ENCODE measurements at places on chromosomes 16 and 17.

GRCh38 chr16:11677451-11677951 is 9.2 kb downstream of the SNN start:
- no peak for DNase-seq

DNA sequence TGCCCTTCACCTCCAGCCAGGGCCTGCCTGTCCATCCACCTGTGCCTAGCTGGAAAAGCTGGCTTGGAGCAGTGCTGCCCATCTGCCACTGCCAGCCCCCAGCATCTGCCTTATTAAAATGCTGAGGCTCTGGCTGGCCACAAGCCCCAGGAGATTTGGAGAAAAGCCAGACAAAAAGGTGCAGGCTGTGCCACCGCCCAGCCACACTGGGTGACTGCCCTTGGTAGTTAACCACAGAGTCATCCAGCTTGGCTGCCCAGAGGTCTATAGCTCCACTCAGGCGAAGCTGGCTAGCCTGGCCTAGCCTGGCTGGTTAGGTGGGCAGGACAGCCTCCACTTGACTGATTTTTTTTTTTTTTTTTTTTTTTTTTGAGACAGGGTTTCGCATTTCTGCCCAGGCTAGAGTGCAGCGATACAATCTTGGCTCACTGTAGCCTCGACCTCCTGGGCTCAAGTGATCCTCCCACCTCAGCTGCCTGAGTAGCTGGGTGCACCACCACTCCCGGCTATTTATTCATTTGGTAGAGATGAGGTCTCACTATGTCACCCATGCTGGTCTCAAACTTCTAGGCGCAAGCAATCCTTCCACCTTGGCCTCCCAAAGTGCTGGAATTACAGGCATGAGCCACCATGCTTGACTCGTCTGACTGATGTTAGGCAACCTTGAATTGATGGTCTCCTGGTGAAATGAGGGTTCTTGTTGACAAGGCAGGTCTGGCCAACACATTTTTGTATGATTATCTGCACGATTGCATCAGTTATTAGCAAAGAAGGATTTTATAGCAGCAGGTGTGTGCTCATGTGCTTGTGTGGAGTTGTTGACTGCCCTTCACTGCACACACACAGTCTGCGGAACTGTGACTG is 103.8 kb downstream of the RAB11FIP4 start:
- DNase-seq, result no peak

DNA sequence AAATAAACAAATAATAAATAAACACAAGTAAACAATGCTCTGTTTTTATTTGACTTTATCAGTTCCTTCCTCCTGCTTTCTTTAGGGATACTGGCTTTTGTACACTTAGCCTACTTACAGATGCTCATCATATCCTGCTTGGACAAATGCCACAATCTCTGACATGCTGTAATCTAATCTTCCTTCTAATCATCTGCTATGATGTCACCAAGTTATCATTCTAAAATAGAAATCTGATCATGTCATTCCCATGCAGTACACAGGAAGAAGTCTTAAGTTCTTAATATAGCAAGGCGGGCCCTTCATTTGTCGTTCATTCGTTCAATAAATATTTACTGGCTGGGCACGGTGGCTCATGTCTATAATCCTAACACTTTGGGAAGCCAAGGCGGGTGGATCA is 9.1 kb upstream of the UBB start:
- DNase-seq, result no peak

DNA sequence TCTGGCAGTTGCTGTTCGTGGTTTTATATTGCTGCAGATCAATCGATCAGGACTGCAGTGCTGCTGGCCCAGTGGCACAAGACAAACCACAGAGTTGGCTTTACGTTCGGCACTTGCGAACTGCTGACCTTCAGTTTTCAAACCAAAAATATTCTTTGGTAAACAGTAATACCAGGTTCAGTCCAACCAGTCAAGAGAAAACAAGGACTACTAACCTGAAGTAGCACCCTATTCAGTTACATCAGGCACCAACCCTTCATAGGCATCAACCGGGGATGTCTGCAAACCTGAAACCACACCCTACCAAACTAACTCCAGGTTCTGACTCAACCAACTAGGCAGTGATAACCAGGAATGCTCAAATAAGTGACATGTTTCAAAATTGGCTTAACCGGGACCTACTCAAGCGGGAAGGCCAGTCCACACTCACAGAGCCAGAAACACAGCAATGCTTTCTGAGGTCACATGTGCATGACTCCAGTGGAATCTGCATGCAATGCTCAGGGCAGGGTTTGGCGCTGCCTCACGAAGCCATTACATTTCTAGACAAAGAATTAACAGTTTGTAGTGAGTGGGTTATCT is 91.1 kb downstream of the SMG6 start:
- no peak for DNase-seq

GRCh38 chr16:55824473-55825000 is 8.4 kb downstream of the CES1 start:
- no peak for DNase-seq

DNA sequence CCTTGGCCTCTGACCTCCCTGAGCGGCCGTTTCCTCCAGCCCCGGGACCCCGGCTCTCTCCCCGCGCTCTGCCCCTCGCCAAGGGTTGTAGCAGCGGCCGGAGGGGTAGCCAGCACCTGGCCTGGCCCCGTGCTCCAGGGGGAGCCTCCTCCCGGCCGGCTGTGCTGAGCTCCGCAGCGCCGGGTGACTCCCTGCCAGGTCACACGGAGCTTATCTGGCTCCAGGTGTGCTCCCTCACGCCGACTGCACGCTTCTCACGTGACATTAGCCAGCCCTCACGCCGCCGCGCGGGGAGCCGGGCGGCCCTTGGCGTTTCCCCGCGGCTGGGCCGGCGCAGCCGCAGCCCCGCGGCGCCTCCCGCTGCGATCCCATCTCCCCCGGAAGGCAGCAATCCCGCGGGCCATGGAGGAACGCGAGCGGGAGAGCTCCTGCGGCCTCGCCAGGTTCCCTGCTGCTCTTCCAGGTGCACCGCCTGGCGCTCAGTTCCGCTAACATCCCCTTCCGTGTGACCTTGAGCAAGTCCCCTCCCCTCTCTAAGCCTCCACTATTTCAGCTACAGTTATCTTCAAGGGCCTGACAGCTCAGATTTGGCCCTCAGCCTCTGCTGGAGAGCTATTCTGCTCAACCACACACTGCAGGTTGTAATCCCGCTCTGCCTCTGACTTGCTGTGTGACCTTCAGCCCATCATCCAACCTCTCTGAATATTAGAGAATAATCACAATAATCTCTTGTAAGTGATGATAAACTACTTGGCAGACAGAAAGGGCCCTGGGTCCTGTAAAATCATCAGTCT is 3.4 kb downstream of the MYO18A start:
- peak; percentile 69 for DNase-seq

DNA sequence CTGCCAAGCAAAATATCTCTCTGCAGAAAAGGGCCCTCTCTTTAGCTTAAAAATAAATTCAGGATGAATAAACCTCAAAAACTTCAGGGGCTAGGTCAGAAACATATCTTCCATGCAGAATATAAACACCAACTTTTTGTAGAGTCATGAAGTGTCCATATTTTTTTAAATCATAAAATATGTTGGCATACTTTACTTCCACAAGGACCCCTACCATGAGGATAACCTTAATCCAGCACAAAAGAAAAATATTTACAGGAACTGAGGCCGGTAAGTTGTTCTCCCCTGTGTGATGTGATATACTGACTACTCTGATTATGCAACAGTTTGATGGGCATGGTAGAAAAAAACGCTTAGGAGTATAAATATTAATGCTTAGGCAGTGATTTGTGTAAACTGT is 264.8 kb upstream of the CDH11 start:
- no peak for DNase-seq

DNA sequence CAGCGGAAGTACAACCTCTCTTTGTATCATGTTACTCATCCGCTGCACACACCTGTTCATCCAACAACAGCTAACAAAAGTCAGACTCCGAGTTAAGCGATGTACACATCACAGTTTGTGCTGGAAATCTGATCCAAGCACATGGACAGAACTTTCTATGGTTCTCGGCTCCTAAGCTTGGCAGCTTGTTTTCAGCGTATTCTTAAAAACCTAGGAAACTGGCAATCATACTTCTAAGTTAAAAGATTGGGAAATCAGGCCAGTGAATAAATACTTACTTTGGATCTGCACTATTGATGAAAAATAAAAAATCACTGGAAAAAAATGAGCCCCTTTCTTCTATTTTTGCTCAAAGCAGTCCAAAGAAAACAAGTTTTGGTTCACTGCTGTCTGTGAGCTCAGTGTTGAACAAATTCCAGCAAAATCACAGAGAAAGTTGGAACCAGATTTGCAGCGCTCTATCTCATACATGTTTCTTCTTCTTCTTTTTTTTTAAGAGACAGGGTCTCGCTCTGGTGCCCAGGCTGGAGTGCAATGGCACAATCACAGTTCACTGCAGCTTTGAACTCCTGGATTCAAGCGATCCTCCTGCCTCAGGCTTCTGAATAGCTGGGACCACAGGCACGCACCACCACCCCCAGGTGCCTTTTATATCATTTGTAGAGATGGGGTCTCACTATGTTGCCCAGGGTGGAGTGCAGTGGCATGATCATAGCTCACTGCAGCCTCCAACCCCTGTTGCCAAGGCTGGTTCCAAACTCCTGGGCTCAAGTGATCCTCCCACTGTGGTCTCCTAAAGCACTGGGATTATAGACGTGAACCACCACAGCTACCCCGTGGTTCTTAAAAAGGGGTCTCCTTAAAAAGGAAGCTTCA is 71.6 kb upstream of the CREBBP start:
- DNase-seq, result no peak

- DNase-seq, result peak; percentile 24
Measured at GRCh38 chr16:68668266-68668665, 23.2 kb downstream of the CDH3 start.

- peak; percentile 69 for DNase-seq
Measured at GRCh38 chr17:45261577-45262515, at the start of gene SPATA32. SPATA32 (minus strand) TSS chr17:45262094; CDS start chr17:45262016, 78 bp downstream.

DNA sequence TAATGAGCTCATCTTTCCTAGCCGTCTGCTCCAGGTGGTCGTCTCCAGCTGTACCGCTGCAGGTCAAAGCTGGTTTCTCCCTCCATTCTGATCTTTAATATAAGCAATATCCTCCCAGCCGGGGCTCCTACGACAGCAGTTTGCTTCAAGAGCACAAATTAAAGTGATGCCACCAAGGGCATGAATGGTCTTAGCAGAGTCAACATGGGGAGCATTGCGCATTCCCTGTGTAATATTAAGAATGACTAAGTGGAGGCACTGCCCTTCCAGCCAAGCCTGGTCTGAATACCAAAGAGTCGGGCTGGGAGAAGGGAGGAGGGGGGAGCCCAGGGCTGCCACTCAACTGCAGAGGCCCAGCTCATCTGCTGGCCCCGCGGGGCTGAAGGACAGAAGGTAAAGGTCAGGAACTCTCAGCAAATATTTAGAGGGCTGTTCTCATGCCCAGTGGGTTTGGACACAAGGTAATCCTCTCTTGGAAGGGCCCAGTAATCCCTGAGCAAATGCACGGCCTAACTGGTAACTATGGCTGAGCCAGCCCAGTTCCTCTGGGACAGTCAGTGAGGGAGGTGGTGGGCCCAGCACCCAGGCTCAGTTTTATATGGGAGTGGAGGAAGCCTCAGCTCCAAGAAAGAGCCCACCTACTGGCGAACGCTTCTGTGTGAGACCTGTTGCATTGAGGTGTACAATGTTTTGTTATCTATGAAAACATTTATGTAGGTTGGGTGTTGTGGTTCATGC is 121.2 kb downstream of the IRX3 start:
- DNase-seq, result no peak

GRCh38 chr17:57679356-57679755 is 65.7 kb downstream of the CCDC182 start:
- no peak for DNase-seq

DNA sequence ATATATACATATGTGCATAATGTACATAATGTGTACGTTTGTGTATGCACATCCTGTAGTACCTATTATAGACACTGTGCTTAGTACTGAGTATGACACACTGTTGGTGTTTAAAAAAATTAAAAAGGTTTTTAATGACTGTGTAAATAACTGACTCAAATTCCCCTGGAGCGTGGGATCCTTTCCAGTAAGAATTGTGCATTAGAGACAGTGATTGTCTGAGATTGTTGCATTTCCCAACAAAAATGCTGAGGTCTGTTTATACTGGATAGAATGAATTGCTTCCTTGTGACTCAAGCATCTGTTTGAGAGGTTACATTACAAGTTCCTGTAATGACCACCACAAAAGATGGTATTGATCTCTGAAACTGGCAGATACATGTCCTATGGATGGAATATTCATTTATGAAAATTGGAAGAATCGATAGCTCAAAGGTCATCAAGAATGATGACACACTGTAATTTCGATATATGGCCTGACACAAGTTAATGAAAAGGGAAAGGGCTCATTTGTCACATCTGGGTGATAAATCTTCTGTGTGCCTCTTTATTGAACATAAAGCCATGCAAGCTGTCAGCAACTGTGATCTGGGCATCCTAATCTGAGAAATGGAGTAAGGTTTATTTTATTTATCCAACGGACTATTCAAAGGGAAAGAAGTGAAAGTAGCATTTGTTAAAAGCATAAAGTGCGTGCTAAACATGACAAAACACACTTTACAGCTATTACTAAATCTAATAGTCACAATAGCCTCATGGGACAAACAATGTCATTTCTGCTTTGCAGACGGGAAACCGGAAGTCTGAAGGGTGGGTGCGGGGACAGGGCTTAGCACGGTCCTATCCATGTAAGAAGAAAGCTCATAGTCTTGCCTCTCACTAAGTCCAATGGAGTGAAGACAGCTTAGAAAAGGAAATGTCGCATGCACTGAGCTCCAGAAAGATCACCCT is 228.8 kb downstream of the CDH11 start:
- DNase-seq, result no peak

GRCh38 chr17:14316126-14316832 is 15.4 kb downstream of the HS3ST3B1 start:
- DNase-seq, result no peak

DNA sequence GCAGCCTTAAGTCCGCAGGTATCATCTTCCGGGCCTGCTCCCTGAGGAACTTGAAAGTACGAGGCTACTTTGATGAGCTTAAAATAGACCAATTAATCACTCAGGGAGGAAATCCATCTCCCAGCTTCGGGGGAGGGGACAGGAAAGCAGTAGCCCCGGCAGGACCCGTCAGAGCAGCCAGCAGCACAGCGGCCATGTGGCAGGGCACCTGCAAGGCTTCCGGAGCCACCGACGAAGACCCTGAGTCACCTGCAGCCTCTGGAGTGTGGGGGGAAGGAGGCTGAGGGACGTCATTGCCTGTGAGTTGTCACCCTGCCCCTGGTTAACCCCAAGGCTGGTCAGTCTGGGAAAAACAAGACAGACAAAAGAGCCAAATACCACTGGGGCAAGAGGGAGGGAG is 4.4 kb upstream of the CYB561 start:
- no peak for DNase-seq

Data from activated CD4-positive, alpha-beta T cell treated with anti-CD3 and anti-CD28 coated beads, Interleukin-2, amount 50 U/mL, for 48 hours (primary cell).